ENCODE measurements at places on chromosomes 12 and 14.
A peak's percentile ranks its signal among the peaks of the same experiment; 100 is the strongest.

DNA sequence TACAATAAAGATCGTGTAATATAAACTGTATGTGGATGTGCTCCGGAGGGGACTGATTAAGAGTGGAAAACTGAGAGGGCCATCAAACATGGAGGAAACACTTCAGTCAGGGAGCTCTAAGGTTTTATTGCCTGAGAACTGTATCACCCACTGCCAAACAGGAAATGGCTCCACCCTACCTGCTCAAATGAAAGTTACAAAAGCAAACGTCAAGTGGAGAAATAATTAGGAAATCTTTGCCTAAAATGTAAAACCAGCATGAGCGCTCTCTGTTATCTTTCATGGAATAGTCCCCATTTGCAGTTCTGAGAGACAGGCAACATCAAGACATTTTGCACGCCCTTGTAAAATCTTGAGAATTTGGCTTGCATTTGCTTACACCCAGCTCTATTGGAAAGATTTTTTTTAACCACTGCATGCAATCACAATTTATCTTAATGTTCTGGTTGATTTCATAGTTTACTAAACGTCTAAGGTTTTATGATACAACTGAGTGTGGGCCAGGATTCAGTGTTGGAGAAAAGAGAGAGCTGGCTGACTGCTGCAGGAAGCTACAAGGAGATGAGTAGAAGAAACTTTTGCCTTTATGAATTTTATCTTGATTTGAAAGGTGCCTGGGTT is 344.0 kb upstream of the PRICKLE1 start:
- DNase-seq: no peak

DNA sequence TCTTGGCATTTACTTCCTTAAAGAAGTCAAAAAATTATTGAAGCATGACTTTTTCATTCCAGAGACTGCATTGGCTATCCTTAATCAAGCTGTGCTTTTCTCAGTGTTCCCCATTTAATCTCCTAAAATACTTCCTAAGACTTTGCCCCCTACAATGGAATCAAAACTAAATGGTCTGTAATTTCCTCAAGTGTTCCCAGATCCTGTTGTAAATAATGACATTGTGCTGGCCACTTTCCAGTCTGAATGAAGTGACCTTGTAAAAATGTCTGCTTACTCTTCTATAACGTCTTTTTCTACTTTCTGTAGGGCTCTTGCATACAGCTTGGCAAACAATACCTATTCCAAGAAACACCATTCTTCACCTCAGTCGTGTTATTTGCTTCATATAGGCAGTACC is 45.3 kb upstream of the MBIP start:
- DNase-seq: no peak

DNA sequence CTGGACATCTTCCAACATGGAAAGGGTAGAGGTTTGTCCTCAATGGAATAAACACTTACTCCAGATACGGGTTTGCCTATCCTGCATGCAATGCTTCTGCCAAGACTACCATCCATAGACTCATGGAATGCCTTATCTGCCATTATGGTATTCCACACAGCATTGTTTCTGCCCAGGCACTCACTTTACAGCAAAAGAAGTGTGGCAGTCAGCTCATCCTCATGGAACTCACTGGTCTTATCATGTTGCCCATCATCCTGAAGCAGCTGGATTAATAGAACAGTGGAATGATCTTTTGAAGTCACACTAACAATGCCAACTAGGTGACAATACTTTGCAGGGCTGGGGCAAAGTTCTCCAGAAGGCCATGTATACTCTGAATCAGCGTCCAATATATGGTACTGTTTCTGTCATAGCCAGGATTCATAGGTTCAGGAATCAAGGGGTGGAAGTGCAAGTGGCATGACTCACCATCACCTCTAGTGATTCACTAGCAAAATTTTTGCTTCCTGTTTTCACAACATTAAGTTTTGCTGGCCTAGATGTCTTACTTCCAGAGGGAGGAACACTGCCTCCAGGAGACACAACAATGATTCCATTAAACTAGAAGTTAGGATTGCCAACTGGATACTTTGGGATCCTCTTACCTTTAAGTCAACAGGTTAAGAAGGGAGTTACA is 140.4 kb downstream of the SLC35F4 start:
- DNase-seq: no peak

GRCh38 chr14:29236401-29236800 is 469.8 kb downstream of the FOXG1 start:
- DNase-seq: no peak

DNA sequence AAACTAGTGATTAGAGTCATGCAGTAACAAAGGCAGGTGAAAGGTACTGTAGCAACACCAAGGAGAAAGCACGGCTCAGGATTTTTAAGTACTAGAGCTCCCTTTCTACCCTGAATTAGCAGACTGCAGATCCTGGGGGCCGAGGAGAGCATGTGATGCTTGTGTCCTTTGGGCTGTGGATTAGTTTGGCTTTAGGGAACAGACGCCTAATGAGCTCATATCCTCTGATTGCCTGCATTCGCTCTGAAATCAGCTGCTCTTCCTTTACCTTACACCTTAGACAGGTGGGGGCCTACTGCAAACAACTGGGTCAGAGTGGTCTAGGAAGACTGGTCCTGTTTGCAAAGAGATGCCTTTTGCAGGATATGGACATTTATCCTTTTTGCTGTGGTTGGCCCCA is 2.2 kb downstream of the PIP4K2C start:
- no peak for DNase-seq

DNA sequence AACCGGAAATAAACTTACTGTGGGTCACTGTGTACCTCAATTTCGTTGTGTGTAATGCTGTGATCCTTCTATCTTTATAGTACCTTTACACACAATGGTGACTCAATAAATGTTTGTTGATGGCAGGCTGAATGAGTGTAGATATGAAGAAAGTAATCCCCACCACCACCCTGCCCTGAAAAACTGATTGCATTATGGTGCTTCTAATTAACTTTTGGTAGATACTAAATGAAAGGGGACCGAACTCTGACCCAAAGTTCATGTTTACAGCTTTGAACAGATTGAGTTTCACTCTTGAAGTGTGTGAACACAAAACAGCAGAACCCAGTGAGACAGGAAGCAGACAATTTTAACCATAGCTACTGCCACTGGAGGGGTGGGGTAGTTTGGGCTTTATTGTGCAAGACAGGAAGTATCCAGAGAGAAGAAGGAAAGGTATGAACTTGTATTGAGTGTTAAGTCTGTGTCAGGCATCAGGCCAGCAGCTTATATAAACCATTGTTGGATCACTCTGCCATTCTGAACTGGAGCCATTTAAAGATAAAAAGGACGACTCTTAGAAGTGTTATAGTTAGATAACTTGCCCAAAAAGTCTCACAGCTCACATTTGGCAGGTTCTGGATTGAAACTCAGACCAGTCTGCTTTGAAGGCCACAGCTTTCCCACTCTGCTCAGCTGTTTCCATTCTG is 197.0 kb upstream of the AMIGO2 start:
- peak; percentile 15 for DNase-seq

GRCh38 chr12:53963434-53964314 is 9.0 kb downstream of the HOXC12 start:
- no peak for DNase-seq

DNA sequence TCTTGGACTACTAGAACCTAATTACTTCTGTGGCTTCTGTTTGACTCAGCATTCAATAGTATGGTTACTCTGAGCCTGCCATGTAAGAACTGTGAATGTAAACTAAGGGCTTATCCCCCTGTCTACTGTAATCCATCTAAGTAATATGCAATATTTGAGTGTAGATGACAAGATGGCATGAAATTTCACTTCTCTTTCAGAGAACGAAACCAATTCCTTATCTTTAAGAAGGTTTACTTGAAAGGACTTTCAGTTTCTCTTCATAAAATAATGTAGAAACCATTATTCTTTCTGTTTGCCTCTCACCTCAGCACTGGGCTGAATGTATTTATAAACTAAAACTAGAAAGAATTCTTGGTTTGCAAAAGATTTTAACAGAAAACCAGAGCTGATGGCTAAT is 60.4 kb upstream of the ARID2 start:
- no peak for DNase-seq

DNA sequence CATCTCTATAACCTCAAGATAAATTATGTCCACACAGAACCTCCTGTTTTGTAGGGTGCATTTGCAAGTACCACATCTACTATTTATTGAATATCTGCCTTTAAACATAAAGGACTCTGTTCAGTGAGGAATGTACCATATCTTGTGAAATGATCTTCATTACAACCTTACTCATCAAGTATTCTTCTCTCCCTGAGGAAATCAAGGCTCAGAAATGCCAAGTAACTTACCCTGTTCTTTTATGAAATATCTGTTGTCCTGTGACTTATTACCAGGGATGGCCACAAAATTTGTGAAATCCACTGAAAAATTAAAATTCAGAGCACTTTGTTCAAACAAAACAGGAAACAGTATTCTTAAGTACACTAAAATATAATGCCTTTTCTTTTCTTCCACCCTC is 366.7 kb downstream of the GALC start:
- no peak for DNase-seq

GRCh38 chr12:47088021-47088944 is 8.5 kb upstream of the AMIGO2 start:
- no peak for DNase-seq

- no peak for DNase-seq
Observed at GRCh38 chr14:56810836-56811592, 735 bp upstream of the OTX2 start.

DNA sequence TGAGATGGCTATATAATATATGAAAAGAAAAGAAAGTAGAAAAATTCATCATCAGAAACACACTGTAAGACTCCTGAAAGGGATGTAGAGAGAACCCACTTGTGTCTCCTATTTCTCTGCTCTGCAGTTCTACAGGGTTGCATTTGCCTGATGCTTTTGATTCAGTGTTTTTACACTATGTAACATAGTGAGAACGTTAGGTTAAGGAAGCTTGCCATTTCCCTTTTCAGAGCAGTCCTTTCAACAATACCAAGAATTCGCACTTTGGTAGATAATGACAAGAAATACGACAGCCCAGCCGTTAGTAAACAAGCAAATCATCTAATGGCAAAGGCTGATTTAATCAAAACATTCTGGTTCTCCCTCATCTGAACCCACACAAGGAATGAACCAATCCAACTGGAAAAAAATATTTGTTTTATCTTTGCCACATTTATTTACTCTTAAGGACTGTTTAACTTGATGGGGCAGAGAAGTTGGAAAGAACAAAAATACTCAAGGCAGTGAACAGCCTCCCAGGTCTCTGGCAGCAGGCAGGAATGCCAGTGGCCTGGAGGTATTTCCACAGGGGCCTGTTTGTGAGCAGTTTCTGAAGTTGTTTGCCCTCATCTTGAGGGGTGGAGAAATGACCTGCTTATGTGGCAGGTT is 30.8 kb upstream of the SOCS2 start:
- no peak for DNase-seq

DNA sequence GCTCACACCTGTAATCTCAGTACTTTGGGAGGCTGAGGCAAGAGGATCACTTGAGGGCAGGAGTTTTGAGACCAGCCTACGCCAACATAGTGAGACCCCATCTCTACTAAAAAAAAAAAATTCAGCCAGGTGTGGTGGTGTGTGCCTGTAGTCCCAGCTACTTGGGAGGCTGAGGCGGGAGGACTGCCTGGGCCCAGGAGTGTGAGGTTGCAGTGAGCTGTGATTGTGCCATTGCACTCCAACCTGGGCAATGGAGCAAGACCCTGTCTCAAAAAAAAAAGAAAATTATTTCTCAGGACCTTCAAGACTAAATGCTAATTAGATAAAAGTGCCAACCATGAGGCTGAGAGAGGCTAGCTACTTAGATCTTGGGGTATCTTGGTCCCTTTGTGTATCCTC is 23.5 kb downstream of the OTUB2 start:
- no peak for DNase-seq

DNA sequence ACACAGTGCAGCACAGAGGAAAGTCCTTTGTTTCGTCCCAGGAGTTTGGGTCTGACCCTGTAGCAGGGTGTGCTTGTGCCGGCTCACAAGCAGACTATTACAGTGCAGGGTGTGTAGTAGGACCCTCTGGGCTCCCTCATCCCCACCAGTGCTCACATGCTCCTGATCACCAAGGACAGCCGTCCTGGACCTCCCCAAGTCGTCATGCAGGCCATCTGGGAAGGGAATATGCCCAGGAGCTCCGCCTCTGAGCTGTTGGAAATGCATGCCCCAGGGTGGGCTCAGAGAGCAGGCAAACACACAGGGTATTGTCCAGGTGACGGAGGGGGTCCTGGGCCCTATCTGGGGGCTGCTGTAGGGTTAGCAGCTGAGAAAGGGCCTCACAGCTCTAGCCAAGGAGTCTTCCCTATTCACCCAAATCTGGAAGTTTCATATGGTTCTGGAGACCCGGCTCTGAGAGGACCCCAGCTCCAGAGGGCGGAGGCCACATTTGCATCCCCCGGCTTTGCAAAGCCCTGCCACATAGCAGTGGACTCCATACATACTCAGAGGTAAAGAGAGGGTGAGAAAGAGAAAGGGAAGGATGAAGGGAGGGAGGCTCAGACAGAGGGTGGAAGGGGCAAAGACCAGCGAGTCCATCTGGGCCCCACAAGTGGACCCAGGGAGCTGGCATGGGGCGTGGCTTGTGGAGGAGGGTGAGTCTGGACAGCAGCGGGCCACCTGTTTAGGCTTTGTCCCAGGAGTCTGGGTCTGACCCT is 53.5 kb upstream of the PPP2R5C start:
- no peak for DNase-seq

DNA sequence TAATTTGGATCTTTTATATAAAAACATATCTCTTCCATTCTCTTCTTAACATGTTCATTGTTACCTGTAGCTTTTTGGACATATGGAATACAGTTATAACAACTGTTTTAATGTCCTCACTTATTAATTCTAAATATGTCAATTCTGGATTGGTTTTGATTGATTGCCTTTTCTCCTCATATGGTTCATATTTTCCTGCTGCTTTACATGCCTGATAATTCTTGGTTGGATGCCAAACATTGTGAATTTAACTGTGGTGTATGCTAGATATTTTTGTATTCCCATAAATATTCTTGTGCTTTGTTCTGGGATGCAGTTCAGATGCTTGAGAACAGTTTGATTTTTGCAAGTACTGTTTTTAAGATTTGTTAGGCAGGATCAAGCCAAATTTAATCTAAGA is 10.8 kb downstream of the C14orf132 start:
- DNase-seq: no peak

GRCh38 chr12:99200711-99201384 is 446.7 kb upstream of the GARIN6 start:
- DNase-seq: no peak

DNA sequence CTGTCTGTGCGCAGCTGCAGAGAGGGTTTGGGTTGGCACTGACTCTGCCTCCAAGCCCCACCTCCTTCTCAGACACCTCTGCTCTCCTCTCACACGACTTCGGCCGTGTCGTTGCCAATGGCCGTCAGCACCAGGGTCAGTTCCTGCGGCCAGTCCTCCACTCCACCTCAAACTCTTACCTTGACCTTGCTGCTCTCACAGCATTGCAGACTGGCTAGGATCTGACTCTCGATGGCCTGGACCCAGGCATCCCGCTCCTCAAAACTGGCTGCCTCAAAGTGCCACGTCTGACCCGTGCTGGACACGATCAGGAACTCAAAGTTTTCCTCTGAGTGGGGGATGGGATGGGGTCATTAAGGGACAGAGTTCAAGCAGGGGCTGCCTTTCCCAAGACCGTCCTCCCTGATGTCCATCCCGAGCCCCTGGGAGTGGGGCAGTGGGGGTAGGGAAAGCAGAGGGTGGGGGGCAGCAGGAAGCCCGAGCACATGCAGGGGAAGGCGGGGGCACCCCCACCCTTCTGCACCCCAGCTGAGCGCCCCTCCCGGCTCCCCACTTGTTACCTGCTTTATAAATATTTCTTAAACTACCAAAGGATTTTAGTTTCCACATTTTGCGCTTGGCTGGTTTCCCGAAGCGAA is 10.7 kb downstream of the AGAP2 start:
- no peak for DNase-seq

All from T-helper 9 cell (primary cell).